ENCODE measurements at places on chromosomes 5 and 9. TPM values are rescaled to one million over a fixed set of nuclear protein-coding genes. Genes with fewer than 3 reads are reported as not detected.

BAAT gene
- polyA plus RNA-seq = not detected

GRCh38 chr5:62931153-62931950, 352.7 kb downstream of the LRRC70 start:
- DNase-seq = no peak

- DNase-seq = no peak
Observed at GRCh38 chr9:71118324-71118723, 3.1 kb downstream of the TRPM3 start.

TMEM245 gene
- polyA plus RNA-seq = 42.0 TPM

DNA sequence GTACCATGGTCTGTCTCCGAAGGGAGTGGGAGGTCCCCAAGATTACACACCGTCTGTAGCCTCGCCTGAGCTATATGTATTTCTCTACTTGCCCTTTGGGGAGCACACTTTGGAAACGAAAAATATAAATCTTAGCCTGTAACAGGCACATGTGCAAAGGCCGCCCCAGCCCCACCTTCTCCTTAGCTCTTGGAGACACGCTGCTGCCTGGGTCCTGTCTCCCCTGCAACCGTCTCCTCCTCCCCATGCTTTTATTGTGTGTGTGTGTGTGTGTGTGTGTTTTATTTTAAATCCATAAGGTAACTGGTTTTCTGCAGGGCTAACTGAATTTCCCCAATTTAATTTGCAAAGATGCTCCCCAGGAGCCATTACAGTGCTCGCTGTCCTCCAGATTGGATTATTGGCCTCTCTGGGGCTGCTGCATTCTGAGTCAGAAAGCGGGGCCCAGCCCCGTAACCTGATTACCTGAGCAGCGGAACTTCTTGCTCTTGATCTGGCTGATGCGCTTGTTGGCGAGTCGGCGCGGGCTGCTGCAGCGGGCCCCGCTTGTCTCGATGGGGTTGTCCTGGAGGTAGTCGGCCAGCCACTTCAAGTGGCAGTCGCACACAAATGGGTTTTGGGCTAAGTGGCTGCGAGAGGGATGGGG, 193.3 kb upstream of the PANK3 start:
- no peak for DNase-seq

GRCh38 chr9:124062172-124062571, 50.6 kb downstream of the LHX2 start:
- no peak for DNase-seq

- no peak for DNase-seq
Observed at GRCh38 chr5:173780235-173781234, 107.6 kb upstream of the CPEB4 start.

DNA sequence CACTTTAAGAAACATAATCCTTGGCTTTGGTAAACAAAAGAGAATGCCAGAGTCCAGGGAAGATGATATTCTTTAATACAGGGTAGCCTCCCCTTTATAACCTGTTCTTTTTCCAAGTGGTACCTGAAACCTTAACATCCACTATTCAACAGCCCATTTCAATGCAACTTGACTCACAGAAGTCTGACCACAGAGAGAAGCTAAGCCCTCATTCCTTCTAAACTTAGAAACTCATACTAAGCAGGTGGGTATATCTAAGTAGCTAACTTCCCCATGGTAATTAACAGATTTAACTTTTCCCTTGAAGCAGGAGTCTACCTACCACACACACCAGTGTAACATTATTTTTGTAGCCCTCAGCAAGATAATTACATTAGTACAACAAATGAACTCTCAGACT, 91.9 kb downstream of the CEMIP2 start:
- no peak for DNase-seq

KCNMB1 gene
- 0.01 TPM for polyA plus RNA-seq

- no peak for DNase-seq
Observed at GRCh38 chr9:29144476-29144875, 1571.2 kb upstream of the C9orf72 start.

- no peak for DNase-seq
Observed at GRCh38 chr9:76433836-76434235, 25.1 kb upstream of the GCNT1 start.

DNA sequence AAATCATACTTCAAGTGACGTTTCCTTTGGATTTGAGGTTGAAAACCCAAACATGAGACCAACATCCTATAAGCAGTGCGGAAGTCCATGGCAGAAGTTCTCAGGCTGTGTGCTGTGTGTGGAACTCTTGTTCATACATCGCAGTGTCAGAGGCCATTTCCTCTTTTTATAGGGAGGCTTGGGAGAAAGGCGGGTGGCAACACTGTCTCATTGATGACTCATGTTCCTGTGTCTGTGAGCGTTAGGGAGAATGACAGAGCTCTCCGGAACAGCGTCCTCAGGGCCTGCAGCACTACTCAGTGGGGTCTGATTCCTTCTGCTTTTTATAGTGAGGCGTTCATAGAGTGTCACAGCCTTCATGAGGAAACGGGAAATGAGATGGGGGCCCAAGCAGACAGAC, 98.8 kb upstream of the BASP1 start:
- peak; percentile 59 for DNase-seq

LRSAM1 gene
- polyA plus RNA-seq = 4.8 TPM

DNA sequence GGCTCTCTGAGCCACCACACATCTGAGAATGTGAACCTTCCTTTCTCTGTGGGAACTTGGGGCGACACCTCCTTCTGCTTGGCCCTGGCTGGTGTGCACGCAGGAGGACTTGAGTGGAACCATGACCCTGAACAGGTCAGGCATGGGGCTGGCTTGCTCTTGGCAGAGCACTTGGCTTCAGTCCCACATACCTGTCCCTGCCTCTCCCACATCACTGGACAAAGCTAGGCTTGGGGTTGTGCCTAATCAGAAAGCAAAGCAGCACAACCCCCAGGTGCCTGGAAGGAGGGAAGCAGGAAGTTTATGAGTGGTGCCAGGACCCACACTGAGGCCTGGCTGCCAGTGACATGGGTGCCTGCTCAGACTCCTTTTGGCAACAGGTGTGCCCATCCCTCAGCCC, 13.2 kb downstream of the GADD45G start:
- DNase-seq = no peak

- no peak for DNase-seq
Observed at GRCh38 chr5:19099195-19099594, 888.8 kb downstream of the CDH18 start.

DNA sequence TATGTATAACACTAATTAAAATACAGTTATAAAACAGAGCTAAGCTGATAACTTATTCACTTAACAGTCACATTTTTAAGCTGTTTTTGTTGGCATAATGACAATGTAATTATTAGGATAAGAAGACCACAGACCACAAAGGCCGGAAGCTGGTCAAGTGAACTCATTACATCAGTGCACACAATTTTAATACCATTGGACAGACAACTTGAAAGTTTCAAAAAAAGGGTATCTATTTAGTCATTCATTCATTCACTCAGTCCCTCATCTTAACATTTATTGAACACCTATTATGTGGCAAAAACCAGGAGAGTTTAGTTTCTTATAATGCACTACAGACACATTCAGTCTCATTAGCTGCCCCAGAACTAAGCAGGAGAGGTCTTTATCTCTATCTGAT, 11.6 kb downstream of the ERP44 start:
- DNase-seq = no peak

GRCh38 chr5:73564675-73565074, 764 bp downstream of the ANKRA2 start:
- DNase-seq = no peak

UBLCP1 gene
- 25.0 TPM for polyA plus RNA-seq

DNA sequence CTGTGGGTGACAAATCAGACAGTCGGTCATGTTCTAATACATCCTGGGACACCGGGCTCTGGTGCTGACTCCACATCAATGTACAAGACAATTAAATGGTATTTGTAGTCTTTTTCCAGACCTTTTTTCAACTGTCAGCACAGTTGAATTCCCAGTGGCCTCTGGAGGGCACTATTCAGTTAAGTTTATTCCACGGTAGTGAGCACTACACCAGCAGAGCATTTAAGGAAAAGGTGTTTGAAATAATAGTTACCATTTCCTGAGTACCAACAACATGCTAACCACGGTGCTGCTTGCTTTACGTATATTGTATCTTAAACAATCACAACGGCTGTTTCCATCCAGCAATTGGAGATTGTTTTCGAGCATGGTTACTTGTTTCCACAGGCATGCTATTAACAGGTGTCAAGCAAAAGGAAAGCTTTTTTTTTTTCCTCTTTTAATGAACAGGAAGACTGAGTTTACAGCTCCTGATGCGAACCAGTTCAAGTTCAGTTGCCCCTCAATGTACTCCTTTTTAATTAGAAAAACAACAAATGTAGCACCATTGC, 186.7 kb downstream of the PDZD2 start:
- peak; percentile 10 for DNase-seq

DNA sequence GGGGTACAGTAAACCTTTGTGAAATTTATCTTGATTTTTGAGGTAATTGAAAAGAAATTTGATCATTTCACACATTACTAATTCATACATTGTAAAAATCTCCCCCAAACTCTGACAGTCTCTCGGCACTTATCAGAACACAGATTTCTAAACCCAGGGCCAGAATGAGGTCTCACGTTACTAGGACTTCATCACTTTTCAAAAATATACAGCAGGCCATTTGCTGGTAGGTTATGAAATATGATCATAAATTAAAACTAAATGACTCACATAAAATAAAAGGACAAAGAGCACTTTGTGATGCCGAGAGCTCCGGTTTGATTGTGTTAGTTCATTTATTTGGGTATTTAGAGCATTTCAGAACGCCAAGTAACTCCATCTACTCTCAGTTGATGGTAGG, 17.0 kb downstream of the MSX2 start:
- no peak for DNase-seq

NMUR2 gene
- not detected for polyA plus RNA-seq

MYMK gene
- polyA plus RNA-seq = not detected

- no peak for DNase-seq
Observed at GRCh38 chr9:91033797-91034196, 232.2 kb downstream of the SYK start.

INSL6 gene
- not detected for polyA plus RNA-seq

PCDHGB7 gene
- 16.2 TPM for polyA plus RNA-seq

FRMD3 gene
- 0.10 TPM for polyA plus RNA-seq

GRCh38 chr5:40958811-40959210, 49.5 kb downstream of the C7 start:
- DNase-seq = no peak

GRCh38 chr5:143177263-143177983, 226.1 kb downstream of the NR3C1 start:
- DNase-seq = peak; percentile 98

ZNF462 gene
- polyA plus RNA-seq = 7.5 TPM

KIF24 gene
- polyA plus RNA-seq = 0.62 TPM

DNA sequence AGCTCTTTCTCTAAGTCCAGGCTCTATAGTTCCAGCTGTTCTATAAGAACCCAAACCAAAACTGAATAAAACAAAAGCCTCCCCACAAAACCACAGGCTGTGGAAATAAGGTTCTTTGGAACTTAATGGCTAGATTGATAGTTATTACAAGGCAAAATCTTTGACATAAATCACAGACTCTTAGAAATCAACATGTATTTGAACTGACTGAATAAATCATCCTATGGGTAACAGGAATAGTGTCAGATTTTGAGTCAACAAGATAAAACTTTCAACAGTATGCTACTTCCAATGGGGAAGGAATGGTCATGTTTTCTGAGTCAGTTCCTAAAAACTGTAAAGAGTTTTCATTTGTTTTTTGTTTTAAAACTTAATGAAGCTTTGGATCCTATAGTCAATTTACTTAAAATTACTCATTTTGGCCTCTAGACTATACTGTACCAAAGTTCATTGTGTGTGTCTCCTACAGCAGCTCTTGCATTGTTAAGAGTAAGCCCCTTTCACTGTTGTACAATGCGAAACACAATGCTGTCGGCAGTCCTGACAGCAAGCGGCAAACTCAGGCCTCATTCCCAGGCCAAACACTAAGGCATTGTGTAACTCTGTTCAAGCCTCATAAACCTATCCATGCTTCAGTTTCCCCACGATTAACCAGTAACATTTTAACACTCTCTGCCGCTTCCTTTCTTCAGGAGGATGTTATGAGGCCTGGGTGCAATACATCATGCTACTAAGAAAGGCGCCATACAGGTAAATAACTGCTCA, 134.1 kb downstream of the ARL15 start:
- DNase-seq = no peak

GRCh38 chr5:150190503-150190979, 679 bp downstream of the SLC6A7 start:
- no peak for DNase-seq

GRCh38 chr5:172775326-172776234, 4.6 kb upstream of the DUSP1 start:
- no peak for DNase-seq

- peak; percentile 69 for DNase-seq
Observed at GRCh38 chr5:115583474-115583873, 18.8 kb downstream of the TICAM2 start.

GALNT12 gene
- 4.2 TPM for polyA plus RNA-seq

DNA sequence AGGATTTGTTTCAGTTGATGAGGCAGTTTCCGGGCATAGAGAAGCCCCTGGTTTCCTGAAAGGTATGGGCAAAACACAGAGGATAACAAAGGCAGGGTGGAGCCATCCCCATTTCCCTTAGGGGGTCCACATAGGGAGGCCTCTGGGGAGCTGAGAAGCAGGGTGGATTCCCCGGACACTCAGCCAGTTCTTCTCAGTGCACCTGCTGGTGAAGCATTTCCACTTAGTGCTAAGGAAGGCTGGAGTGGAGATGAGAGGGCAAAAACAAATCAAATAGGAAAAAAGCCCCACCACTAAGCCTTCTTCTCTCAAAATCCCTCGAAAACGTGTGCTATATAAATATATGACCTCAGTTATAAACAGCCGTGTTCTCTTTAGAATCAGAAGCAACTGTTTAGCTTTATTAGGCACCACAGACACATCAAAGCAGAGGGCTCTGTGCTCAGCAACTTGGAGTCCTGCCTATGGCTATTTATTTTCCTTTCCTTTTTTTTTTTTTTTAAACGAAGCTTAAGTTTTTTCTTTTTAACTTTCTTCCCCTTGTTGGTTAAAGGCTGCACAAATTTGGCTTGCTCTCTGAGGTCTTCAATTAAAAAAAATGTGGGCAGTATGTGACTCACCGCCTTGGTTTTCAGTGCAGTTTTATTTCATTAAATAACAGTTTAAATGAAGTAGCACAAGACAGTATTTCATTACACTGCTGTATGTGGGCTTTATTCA, 67.7 kb downstream of the PRDM6 start:
- DNase-seq = peak; percentile 86

GRCh38 chr5:139600336-139600949, 39.3 kb downstream of the UBE2D2 start:
- peak; percentile 30 for DNase-seq

DNA sequence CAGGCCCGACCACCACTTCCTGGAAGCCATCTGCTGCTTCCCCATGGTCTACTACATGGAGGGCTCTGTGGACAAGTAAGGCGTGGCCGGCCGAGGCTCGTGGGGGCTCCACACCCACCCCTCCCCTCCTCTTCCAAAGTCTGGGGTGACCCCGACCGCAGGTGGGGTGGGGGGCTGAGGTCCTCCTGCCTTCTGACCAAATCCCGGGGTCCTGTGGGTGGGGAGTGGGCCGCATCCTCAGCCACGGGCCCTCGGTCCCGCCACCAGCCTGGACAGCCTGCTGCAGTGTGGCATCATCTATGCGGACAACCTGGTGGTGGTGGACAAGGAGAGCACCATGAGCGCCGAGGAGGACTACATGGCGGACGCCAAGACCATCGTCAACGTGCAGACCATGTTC, 76.4 kb downstream of the KCNT1 start:
- DNase-seq = no peak

All from AG04450 (cell line).